Heart left ventricle (tissue), 16 donors: ENCODE measurements at places on chromosomes 16 and 17.

- no peak for DNase-seq
Measured at GRCh38 chr16:46859719-46860152, 24.4 kb upstream of the GPT2 start.

GRCh38 chr17:40431231-40431602, 12.0 kb upstream of the IGFBP4 start:
- DNase-seq = no peak

- DNase-seq = no peak
Measured at GRCh38 chr16:79795556-79795955, 195.0 kb upstream of the MAF start.

DNA sequence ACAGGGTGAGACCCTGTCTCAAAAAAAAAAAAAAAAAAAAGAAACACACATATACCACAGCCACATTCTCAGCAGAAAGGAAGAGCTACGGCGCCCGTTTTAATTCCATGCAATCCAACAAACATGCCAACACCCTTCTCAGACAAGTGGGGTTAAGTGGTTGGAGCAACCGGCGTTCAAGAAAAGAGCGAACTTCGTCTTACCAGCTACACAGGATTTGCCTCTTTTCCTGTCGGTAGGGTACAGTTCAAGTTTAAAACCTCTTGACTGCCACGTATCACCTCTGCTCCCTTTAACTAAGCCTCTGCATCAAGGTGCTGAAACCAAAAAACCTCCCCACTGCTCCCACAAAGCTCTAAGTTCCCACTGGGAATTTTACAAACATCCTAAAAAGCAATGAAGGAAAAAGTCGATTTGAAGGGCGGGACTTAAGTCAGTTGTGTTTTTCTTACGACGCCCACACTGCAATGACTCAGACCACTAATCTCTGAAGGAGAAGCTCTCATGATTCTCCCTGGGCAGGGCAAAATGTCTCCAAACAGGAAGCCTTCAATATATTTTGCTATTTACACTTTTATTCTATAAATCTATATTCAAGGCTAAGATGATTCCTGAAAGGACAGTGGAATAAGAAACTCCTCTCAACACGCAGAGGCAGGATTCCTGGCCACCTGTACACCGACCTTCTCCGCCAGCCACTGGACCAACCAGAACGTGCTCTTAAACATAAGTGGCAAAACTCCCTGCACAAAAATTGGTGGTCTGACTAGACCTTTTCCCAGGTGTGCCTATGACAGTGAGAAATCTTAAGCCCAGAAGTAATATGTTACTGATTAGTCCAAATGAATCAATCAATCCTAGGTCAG, 18.8 kb downstream of the SRP68 start:
- no peak for DNase-seq

DNA sequence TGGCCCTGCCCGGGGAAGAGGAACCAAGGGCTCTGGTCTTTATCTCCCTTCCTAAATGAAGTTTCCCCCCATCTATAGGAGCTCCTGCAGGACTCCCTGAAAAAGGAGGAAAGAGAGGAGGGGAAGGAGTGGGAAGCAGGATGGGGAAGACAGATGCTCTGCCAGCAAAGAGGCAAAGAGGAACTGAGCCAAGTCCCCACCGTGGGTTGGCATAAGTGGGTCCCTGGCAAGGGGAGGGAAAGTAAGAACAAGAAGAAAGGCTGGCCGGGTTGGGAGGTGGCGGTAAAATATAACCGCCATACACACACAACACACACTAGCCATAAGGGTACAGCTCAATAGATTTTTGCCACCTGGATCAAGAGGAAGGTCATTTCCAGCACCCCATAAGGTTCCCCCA, 6.1 kb upstream of the EIF1 start:
- no peak for DNase-seq

DNA sequence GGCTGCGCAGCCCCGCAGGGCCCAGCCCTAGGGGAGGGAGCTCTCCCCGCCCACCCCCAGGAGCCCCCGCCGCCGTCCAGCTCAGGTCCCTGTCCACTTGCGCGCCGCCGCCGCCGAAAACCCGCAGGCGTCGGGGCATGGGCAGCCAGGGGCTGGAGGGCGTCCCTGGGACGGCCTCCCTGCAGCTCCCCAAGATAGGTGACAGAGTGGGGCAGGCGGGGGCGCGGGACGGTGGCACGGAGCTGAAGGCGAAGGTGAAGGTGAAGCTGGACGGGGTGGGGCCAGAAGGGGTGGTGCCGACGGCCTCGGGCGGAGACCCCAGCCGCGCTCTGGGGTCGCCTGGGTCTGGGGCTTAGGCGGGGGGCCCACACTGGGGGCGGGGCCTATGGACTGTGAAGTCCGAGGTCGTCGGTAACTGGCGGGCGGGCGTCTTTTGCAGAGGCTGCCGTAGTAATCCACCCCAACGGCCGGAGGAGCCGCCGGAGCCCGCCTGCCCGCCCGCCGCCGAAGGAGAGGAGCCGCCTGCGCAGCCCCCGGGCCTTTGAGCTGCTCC, 27.2 kb downstream of the SREBF1 start:
- no peak for DNase-seq
